ENCODE measurements at places on chromosomes 3 and 15.

DNA sequence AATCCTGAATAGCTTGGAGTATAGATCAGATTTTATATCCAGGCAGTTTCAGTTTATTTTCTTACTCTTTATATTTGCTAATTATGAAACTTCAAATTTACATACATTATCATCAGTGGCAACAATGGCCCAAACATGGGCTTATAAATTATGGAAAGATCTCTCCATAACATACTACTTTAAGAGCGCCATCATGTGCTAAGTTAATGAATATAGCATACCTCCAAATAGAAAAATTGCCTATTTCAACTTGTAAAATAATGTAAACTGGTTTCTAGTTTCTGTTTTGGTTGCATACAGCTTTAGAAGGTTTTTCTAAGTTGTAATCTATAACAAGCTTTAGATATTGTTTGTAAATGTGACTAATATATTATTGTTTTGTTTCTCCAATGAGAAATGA is 531.3 kb upstream of the UBE2E2 start:
- no peak for DNase-seq

DNA sequence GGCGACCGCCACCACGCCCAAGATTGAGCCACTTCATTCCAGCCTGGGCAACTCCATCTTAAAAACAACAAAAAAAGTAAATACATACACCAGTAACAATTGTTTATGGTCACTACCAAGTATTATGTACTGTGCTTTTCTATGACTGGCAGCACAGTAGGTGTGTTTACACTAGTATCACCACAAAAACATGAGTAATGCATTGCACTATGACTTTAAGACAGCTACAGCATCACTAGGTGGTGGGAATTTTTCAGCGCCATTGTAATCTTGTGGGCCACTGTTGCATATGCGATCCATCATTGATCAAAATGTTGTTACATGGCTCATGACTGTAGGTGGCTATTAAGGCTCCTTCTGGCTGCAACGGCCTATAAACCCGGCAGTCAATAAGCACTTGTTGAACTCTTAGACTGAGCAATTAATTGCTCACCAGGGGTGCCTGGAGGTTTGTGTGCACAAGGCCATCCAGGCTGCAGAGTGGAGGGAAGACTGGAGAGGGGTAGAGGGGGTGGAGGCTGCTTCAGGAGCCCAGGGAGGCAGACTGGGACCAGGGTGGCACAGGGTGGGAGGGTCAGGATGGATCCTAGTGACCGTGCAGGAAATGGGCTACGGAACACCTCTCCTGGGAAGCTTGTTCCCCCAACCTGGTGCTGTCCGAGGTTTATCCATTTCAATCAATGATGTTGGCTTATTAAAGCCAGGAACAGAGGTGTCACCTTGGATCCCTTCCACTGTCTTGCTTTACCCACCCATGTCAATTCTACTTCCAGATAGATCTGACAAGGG is 17.9 kb upstream of the COPG1 start:
- no peak for DNase-seq

- DNase-seq, result no peak
Measured at GRCh38 chr3:149585401-149585726, 72.5 kb downstream of the WWTR1 start.

DNA sequence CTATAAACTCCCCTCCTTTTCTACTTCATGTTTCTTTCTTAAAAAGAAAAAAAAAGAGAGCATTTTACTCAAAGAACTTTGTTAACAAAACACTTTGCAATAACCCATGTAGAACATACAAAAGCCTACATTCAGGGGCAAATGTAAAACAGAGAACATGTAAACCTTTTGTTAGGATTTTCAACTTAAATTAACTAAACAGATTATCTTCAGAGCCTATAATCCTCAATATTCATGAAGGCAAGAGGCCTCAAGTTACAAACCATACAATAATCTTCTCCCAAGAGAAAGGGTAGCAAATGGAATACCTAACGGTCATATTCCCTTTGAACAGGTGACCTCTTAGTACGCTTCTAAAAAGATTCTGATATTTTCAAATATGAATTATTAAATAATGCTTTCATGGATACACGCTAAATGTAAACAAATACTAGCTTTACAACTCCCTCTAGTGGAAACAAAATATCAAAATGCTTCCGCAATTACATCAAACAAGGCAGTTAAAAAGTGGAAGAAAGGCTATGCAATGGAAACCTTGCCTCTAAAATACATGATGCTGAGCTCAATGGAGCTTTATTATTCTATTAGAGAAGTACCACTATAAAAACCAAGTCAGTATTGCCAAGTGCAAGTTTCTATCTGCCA is 9.9 kb downstream of the CEP152 start:
- no peak for DNase-seq

GRCh38 chr3:125024817-125025216 is 31.0 kb downstream of the HEG1 start:
- DNase-seq, result no peak

DNA sequence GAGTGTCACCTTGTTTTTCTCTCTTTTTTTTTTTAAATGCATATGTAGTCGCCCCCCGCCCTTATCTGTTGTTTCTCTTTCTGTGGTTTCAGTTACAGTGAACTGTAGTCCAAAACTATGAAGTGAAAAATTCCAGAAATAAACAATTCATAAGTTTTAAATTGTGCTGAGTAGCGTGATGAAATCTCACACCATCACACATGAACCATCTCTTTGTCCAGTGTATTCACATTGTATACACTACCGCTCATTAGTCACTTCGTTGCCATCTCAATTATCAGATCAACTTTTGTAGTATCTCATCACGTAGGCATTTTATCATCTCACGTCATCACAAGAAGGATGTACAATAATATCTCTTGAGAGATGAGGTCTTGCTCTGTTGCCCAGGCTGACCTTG is 62.5 kb upstream of the MLF1 start:
- DNase-seq, result no peak

- DNase-seq, result peak; percentile 42
Measured at GRCh38 chr15:67080900-67081431, 15.6 kb downstream of the SMAD3 start.

DNA sequence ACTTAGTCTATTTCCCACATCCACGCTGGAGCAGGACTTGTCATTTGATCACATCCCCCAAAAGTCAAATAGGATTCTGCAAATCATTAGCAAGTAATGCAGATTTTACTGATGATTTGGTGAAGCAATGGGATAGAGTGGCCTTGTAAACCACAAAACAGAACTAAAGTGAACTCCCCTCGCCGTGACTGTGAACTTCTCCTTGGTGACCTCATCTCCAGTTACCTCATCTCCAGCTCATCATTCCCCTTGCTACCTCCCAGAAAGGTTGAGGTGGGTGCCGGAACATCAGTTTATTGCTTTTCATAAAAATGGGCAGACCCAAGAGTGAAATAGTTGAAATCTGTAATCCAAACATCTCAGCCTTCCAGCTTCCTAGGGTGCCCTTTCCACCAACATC is 36.7 kb upstream of the ADPGK start:
- no peak for DNase-seq

All from hippocampal formation (tissue), 2 donors.